AG20443 (cell line): ENCODE measurements at places on chromosomes 5 and 9.
A peak's percentile ranks its signal among the peaks of the same experiment; 100 is the strongest.

DNA sequence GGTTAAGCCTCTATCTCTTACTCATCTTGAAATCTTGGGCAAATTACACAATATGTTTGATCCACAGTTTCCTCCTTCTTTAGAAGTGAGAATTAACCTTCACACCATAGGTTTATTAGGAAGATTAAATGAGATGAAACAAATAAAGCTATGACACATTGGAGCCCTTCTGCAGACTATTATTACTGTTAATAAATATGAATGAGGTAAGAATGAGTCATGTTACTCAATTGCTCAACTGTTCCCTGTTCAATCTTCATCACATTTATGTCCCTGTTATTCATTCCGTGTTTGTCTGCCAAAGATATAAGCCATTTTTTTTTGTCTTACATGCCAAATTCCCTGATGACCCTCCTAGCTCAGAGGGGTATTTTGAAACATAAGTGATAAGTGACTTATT is 52.1 kb upstream of the PAPPA start:
- DNase-seq: peak; percentile 45

DNA sequence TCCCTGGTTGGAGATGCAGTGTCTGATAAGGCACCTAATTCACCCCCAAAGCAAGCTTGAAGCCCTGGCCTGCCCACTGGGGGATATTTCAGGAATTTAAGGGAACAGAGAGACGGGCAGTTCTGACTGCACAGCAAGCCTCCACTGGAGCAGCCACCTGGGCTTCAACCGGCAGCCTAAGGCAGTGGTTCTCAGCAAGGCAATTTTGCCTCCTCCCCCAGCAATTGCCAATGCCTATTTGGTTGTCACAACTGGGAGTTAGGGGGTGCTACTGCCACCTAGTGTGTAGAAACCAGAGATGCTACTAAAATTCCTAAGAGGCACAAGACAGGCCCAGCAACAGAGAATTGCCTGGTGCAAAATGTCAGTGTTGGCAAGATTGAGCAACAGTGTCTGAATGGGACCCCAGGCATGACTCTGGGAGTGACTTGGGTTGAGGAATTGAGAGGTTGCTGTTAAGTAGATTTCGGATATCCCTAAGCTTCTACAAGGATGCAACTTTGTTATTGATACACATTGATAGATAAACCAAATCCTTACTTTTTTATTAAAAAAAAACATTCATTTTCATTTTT is 58.7 kb upstream of the CTSL start:
- DNase-seq: no peak

GRCh38 chr9:135787776-135788575 is 86.0 kb downstream of the KCNT1 start:
- no peak for DNase-seq

- DNase-seq: no peak
Observed at GRCh38 chr5:87054821-87055220, 212.9 kb upstream of the RASA1 start.

- DNase-seq: peak; percentile 18
Observed at GRCh38 chr5:30040488-30041118, 1152.9 kb upstream of the CDH6 start.
